ENCODE measurements at places on chromosomes 2 and 18.

DNA sequence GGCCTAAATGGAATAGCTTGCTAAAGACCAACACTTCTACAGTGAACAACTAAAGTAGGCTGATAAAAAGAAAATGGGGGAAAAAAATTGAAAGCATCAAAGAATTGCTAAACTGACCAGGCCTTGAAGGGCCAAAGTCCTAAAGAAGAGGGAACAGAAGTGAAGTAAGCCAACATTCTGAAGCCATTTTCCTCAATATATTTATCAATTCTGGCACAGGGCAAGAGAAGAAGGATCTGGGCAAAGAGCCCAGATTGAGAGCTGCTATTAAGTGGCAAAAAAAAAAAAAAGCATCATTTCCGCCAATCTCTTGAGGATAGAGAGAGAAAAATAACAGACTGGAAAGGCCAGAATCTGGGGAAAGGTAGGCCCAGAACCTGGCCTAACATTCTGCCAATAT is 25.7 kb downstream of the FANCL start:
- DNase-seq, result no peak

GRCh38 chr2:234279637-234280036 is 217.2 kb downstream of the ARL4C start:
- DNase-seq, result no peak

DNA sequence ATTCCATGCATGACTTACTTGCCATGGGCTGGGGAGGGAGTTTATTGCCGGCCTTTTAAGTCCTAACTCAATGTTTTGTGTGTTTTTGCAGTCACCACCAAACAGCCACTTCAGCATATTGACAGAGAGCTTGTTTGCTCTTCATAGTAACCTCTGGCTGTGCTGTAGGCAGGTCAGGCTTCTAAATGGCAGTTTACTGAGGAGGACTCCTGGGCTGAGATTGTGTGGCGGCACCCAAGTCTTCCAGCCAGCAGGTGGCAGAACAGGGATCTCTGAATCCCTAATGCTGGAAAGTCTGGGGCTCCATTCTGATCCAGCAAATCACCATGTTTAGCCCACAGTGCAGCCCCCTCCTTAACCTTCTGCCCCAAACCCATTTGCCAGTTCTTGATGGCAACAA is 121.2 kb downstream of the CAPN13 start:
- DNase-seq, result no peak

- no peak for DNase-seq
These were observed 1.6 kb upstream of the TWIST2 start for GRCh38 chr2:238846378-238846627.

Measured in SJSA1 (cell line).